H7 (cell line): ENCODE measurements at places on chromosomes 3 and 15. TPM values are rescaled to one million over a fixed set of nuclear protein-coding genes. Genes with fewer than 3 reads are reported as not detected.

DNA sequence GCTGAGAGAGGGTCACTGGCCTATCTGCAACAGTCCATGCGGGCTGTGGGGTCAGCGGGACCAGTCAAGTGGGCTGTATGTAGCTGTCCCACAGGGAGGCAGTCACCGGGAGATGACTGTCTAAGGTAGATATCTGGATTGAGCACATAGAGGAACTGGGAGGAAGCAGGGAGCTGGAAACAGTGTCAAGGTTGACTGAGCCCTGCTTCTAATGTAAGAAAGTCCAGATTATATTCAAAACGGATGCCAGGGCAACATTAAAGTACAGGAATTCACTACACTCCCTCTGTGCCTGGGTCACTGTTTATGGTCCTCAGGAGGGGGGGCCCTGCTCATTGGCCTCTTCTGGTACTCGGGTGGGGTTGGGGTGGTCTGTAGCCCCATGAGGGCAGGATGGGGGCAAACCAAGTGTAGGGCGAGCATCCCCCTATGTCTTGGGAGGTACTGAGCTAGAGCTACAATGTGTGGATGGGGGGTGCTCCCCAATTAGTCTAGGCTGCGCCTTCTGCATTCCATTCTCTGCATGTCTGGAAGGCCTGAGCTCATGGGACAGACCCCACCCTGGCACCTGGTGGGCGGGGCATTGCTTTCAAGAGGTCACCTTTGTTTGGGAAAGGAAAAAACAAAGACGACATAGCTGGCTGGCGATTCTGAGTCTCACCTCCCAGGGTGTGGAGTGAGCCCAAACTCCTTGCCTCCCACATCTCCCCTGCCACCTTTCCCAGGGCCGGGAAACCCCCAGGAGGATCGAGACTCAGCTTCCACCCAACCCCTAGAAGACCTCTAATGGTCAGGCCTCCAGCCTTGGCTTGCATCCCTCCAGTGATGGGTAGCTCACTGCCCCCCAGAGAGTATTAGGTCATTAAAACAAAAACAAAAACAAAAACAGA, 45.1 kb upstream of the C15orf39 start:
- peak; percentile 80 for DNase-seq

DNA sequence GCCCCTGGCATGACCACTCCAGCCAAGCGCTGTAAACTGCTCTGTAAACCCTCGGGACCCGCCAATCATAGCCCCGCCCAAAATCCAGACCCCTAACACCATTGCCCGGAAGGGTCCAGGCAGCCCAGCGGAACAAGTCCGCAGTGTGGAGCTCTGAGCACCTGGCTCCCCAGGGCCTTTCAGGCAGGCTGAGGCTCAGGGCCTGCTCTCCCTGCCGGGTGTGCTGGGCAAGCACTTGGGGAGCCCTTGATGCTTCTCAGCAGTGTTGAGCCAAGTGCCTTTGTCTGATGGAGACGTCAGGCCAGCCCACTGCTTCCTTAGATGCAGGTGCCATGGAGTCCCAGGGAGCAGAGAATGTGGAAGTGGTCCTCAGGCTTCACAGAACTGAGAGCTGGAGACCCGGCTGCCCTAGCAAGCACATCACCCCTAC, 106.2 kb downstream of the TLE3 start:
- peak; percentile 70 for DNase-seq

- DNase-seq: no peak
Observed at GRCh38 chr15:32834156-32834555, 116.4 kb downstream of the GREM1 start.

DNA sequence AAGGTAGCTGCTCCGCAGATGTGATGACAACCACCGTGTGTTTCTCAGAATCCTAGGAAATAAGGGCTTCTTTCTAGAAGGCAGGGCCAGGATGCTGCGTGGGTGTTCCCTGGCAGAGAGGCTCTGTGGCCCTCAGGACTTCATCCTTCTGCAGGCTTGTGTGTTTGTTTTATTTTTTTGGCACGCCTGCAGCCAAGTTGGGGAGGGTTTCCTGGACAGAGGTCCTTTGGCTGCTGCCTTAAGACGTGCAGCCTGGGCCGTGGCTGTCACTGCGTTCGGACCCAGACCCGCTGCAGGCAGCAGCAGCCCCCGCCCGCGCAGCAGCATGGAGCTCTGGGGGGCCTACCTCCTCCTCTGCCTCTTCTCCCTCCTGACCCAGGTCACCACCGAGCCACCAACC, at the start of gene CLEC3B:
TSS of gene CLEC3B (plus strand) at position 266 of the 400 bp plus-strand sequence. CDS start at position 326, 60 bp downstream.
- DNase-seq: no peak

DNA sequence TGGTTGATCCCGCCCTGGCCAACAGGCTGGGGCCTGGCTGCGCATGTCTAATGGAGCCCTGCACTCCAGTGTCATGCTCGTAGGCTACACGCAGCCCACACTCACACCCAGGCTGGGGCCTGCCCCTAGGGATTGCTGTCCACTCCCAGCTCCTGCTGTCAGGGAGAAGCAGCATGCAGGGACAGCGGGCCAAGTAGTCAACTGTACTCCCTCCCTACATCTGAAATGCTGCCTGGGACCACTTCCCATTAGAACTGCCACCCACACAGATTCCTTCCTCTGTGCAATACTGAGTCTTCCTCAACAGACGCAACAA, 16.1 kb downstream of the ALS2CL start:
- DNase-seq: no peak

- no peak for DNase-seq
Observed at GRCh38 chr3:177726807-177727206, 529.5 kb upstream of the TBL1XR1 start.

- DNase-seq: no peak
Observed at GRCh38 chr15:83983634-83984458, 251.7 kb upstream of the GOLGA6L4 start.

- DNase-seq: no peak
Observed at GRCh38 chr3:153973722-153974265, 147.4 kb upstream of the ARHGEF26 start.

GRCh38 chr3:66407611-66408218, 93.1 kb downstream of the LRIG1 start:
- peak; percentile 95 for DNase-seq

DNA sequence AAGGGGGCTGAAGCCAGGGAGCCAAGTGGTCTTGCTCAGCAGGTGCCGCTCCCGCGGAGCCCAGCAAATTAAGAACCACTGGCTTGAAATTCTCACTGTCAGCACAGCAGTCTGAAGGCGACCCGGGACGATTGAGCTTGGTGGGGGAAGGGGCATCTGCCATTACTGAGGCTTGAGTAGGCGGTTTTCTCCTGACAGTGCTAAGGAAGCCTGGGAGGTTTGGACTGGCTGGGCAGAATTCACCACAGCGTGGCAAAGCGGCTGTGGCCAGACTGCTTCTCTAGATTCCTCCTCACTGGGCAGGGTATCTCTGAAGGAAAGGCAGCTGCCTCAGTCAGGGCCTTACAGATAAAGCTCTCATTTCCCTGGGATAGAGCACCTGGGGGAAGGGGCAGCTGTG, 57.0 kb upstream of the GPR149 start:
- DNase-seq: no peak

DNA sequence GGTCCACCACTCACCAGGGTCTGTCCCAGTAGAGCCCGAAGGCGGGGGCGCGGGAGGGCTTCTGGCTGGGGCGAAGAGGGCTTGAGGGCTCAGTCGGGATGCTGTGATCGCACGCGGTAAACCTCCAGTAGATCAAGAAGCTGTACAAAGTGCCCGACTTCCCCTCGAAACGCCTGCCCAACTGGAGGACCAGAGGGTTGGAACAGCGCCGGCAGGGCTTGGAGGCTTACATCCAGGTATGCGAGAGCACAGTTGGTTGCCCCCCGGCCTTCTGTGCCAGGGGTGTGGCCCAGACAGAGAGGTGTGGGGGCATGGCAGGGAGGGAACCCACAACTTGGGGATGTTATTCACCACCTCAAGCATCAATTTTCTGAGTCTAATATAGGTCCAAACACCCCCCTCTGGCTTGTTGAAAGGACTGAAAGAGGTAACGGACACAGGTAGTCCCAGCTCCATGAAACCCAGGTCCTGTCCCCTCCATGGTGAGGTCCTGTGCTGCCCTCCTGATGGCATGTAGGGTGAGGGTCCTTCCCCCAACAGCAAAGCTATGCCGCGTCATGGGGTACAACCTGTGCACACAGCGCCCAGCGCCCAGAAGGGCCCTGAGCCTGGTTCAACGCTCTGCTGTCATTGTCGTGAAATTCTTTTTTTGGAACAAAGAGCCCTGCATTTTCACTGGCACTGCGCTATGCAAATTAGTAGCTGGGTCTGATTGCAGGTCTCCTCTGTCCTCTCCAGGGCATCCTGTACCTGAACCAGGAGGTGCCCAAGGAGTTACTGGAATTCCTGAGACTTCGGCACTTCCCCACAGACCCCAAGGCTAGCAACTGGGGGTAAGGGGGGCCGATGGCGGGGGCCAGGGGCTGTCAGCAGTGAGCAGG, 1.2 kb downstream of the SNX22 start:
- peak; percentile 68 for DNase-seq

DNA sequence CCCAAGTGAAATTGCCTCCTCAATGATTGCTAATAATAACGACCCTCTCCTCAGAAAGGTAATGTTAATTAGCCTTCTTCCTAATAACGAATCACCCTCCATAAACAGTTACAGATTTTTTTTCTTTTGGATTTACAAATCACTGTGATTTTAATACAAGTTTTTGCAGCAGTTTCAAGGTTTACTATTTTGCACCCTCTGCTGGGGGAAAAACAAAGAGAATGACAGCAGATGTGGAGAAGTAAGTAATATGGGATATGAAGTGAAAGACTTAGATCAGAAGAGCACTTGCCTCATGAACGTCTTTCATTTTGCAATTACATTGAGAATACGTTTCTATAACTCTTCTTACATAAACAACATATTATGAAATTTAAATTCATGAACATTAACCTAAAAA, 16.1 kb upstream of the CNTN3 start:
- DNase-seq: no peak

- no peak for DNase-seq
Observed at GRCh38 chr3:32522682-32523081, 20.0 kb upstream of the CMTM6 start.

- DNase-seq: no peak
Observed at GRCh38 chr3:24899901-24900603, 405.4 kb upstream of the THRB start.

DNA sequence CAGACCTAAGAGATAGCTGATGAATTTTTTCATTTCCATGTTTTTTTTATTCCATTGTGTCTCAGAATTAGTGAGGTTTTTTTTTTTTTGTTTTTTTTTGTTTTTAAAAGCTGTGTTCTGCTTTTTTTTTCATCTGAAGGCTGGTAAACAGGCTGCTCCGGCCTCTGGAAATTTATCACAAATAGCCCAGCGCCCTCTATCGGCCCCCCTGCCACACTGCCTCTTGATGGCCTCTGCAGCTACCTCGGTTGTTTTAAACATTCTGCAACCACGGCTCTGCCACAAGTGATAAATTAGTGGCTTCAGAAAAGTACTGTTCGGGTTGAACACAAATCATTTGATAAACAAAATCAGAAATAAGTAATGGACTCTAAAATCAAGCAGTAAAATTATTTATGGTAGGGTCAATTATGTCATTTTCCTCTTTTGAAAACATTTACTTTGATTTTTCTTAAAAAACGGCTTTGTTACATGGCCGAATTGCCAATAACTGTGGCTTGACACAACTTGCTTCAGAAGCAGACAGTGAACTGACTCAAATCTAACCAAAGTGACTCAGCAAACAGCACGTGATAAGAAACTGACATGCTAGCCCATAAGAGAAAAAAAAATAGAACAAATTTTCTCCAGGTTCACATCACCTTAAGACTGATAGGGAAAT, 87.8 kb downstream of the RSL24D1 start:
- peak; percentile 42 for DNase-seq

- no peak for DNase-seq
Observed at GRCh38 chr15:92629975-92630626, 25.5 kb downstream of the FAM174B start.

- no peak for DNase-seq
Observed at GRCh38 chr3:183285318-183285717, 32.3 kb downstream of the B3GNT5 start.

DNA sequence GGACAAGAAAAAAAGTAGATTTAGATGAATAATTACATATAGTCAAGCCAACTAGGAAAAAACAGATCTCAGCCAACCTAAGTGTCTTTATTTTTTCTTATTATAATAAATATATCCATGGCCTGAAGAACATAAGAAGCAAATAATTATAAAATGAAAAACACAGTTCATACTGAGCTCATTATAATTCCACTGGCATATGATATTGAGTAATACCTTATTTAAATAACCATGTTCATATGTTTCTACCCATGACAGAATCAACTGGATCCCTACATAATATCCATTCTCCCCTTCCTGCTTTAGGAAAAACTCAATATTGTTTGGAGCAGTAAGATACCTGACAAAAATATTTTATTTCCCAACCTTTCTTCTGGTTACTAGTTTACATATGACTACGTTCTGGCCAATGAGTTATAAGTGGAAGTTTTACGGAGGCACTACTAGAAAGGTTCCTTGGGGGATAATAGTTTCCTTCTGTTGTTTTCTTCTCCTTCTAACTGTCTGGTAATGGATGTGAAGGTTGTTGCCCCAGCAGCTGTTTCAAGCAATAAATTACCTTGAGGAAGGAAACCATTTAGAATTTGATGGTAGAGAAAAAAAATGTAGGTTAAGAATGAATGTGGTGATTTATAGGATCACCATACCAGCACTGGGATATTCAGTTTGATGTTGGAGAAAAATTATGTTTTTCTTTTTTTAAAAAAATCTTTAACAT, 184.1 kb upstream of the MBNL1 start:
- DNase-seq: no peak

Gene TMEM266
- 5.4 and 6.3 TPM in 2 replicates for total RNA-seq

Gene SOX14
- total RNA-seq: 0.52 and 1.2 TPM in 2 replicates

Gene BFSP2
- total RNA-seq: not detected in 2 replicates

Gene ZPLD1
- not detected in 2 replicates for total RNA-seq

Gene FAM107A
- 0.07 TPM in 1 of 2 replicates, not detected in the other for total RNA-seq

Gene CCDC39
- total RNA-seq: 0.07 TPM in 1 of 2 replicates, not detected in the other
